ENCODE measurements at places on chromosomes 2 and 18. TPM values are rescaled to one million over a fixed set of nuclear protein-coding genes. Genes with fewer than 3 reads are reported as not detected.

GRCh38 chr2:64479259-64480117 lies 25.5 kb downstream of the LGALSL start:
- peaks cover 30% of the 10 kb centered on the region for H3K27me3 ChIP-seq
- no peaks in the 10 kb centered on the region for H3K36me3 ChIP-seq
- no peak overlapping the region for H3K4me3 ChIP-seq
- DNase-seq = no peak
- H3K27ac ChIP-seq = no peak overlapping the region

Gene CFC1
- total RNA-seq = not detected

GRCh38 chr2:64440843-64441242 lies 13.1 kb upstream of the LGALSL start:
- H3K4me1 ChIP-seq = no peaks in the 10 kb centered on the region
- H3K36me3 ChIP-seq = no peaks in the 10 kb centered on the region
- H3K27ac ChIP-seq = no peak overlapping the region
- no peak overlapping the region for H3K4me3 ChIP-seq

DNA sequence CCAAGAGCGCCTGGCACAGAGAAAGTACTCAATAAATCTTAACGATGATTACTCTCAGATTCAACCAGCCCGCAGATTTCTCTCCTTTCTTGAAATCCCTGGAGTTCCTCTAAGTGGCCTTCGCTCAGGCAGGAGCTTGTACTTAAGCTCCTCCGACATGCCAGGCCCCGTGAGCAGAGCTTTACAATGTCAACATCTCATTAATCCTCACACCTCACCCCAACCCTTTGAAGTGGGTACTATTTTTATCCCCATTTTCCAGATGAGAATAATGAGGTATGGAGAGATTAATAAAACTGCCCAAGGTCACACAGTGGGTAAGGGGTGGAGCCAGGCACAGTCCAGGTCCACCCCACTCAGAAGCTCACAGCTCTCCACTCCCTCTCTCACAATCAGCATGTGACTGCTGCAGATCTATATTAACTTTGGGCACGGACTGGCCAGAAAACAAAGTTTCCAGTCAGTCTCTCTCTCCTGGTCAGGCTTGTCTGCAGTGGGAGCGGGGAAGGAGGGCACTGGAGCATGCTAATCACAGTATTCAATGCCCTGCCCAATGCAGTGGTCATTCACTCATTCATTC lies 18.0 kb downstream of the DNMT3A start:
- no peak overlapping the region for H3K4me3 ChIP-seq
- DNase-seq = no peak
- H3K4me1 ChIP-seq = peaks cover 13% of the 10 kb centered on the region

Measured in osteoblast (primary cell).